GM03348 (cell line): ENCODE measurements at places on chromosomes 1 and 21.

DNA sequence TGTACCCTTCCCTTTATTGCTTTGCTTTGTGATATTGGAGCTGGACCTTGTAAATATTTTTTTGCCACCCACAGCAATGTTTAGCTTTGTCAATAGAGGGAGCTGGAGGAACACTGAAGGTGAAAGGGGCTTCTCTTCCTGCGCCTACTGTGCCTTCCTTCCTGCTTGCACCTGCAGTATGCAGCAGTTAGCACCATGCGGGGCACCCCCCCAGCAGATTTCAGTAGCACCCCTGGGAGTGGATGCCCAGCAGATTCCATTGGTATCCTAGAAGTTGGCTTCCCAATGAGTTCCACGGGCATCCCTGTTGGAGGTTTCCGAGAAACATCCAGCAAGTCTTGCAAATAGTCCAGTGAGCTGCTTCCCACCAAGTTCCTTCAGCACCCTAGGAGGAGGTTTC, 25.6 kb downstream of the S100A10 start:
- peak; percentile 57 for DNase-seq

DNA sequence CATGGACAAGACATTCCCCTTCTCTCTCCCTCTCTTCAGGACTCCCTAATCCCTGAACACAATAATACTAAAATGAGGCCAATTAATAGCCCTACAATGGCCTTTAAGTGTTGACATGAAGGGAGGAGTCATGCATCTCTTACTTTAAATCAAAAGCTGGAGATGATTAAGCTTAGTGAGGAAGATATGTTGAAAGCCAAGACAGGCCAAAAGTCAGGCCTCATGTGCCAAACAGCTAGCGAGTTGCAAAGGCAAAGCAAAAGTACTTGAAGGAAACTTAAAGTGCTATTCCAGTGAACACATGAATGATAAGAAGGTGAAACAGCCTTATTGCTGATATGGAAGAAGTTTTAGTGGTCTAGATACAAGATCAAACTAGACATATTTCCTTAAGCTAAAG, 49.5 kb upstream of the CD46 start:
- DNase-seq, result no peak

DNA sequence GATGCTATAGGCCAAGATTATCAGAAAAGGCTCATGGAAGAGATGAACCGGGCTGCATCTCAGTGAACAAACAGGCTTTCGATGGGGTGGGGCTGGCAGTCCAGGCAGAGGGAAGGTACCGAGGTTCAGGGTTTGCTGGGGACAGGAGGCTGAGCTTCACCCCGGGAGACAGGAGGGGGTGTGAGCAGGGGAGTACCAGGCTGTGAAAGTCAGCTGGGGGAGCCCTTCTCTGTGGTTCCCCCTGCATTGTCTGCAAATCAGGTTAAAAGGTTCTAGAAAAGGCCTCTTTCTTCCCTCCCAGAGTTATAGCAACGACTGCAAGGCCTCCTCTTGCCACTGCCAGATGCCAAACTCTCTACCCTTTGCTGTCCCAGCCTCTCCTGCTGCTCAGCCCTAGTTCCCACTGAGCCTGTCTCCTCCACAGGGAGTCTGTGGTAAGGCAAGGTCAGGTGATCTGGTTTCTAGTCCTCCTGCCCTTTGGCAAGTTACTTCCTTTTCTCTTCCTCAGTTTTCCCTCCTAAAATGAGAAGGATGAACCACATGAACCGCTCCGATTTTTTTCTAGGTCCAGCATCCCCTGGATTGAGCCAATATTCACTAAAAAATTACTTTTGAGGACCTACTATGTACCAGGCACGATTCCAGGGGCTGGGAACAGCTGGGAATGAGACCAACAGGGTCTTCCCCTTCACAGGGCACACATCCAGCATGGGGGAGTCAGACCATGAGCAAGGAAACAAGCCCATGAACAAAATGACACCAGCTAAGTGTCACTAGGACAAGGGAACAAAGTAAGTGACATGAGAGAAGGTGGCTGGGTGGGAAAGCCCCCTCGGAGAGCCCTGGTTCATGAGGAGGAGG, 7.2 kb downstream of the LAD1 start:
- no peak for DNase-seq

DNA sequence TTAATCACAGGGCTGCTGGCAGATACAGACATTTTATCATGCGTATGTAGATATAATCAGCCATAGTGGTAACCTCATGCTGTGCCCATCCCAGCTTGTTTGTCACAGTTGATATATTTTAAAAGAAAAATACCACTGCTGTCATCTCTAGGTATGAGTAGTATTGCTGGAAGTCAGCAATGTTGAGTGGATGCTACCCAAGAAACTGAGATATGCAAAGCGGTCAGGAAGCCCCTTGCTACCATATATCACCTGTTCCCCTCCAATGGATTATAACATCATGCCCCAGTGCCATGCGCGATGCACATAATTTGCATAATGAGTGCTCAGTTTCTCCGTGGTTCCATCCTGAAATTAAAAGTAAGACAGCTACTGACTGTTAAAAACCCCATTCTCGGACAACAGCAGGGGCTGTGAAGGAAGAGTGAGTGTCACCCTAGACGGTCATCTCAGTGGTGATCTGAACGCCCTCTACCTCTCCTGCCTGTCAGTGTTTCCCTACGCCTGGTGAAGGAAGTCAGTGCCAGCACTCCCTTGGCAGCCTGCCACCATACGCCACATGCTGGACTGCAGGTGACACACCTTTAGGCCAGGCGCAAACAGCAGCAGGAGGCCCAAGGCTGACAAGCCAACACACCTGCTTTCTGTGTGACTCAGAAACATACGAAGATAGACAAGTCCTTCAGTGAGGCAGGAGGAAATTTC, 2.7 kb downstream of the IL10RB start:
- DNase-seq, result no peak

DNA sequence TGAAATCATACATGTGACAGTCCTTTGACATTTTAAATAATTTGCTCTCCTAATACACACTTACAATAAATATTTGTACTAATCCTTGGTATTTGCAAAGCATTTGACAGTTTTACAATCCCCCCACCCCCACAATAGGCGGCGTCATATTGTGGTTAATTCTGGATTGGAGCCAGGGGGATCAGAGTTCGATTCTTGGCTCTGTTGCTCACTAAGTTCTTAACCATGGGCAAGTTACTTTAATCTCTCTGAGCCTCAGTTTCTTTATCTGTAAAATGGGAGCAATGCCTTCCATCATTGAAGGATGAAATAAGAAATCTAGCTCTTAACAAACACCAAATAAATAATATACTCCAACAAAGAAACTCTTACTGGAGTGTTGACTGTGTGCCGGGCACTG, 23.8 kb downstream of the CACNA1S start:
- no peak for DNase-seq

- DNase-seq, result no peak
These were observed 54.2 kb downstream of the SEC16B start for GRCh38 chr1:177915641-177916040.
